ENCODE measurements at places on chromosomes 6 and 20.

DNA sequence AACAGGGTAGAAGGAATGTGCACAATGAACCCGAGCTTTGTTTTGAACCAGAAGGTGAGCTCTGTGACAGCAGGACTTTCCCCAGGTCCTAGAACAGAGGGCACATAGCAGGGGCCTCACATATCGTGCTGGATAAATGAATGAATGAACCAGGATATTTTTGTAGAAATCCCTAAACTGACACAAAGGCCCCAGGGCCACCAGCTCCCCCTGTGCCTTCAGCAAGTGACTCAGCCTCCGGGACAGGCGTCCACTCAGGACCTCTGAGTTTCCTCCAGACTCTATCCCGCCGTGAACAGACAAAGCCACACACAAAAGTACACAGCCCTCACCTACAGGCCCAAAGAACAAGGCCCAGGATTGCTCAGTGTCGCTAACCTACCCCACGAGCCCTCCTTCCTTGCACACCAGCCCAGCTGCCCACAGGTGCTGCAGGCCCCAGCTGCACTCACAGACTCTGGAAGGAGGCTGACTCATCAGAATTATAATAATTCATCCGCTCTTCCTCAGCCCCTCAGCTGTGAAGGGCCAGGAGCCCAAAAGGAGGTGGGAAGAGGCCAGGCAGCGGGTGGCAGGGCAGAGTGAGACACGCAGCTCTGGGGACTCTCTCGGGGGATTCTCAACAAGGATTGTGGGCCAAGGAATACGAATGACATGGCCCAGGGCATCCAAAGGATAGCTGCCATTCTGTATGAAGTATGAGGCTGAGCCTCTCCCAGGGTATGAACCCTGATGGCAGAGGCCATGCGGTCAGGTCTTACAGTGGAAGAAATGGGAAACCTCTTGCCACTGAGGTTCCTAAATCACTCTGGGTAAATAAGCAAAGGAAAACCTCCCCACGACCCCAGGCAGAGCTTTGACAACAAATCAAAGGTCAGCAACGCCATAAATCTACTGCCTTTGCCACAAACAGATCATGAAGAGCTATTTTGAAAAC is 40.9 kb downstream of the SUMO4 start:
- no peak for DNase-seq

GRCh38 chr6:158086504-158087223 is 81.4 kb downstream of the SERAC1 start:
- peak; percentile 95 for DNase-seq

DNA sequence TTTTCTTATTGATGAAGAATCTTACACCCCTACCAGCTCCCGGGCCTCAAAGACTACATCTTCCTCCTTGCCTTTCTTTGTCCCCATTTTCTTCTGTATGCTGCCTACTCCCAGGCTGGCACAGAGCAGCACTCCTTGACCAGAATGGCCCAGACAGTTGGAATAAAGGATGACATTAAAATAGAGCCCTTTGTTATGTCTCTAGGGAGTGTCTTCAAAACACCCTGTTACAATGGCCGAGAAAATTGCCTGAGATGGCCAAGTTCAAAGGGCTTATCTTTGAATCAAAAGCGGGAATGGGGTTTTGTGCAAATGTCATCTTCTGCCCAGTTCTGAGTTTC is 79.0 kb upstream of the TBC1D7 start:
- no peak for DNase-seq

- DNase-seq, result no peak
Measured at GRCh38 chr6:127347178-127347577, 3.8 kb upstream of the ECHDC1 start.

DNA sequence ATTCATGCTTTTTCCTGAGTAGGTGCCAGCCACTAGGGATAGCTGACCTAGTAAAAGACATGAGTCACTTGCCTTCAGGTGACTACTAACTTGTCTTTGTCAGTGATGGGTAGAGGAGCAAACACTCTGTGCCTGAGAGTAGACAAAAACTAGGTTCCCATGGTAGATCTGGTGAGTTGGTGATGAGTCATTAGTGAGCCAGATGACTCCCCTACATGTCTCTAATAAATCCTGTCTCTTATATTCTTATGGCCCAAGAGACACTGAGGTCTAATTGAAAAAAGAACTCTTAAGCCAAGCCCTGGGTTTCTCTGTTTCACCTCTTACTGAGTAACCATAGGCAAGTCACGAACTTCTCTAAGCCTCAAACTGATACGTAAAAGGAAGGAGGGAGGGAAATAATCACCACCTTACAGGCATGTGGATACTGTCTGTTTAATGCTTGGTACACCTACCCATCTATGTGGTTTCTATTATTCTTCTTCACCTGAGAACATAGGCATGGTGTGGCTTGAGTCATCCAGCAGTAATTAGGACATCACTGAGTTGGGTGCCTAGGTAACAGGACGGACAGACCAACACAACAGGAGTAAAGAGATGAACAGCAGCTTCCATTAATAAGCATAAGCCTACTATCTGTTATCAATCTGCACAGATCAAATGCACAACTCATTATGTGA is 20.3 kb downstream of the TTPAL start:
- peak; percentile 92 for DNase-seq

DNA sequence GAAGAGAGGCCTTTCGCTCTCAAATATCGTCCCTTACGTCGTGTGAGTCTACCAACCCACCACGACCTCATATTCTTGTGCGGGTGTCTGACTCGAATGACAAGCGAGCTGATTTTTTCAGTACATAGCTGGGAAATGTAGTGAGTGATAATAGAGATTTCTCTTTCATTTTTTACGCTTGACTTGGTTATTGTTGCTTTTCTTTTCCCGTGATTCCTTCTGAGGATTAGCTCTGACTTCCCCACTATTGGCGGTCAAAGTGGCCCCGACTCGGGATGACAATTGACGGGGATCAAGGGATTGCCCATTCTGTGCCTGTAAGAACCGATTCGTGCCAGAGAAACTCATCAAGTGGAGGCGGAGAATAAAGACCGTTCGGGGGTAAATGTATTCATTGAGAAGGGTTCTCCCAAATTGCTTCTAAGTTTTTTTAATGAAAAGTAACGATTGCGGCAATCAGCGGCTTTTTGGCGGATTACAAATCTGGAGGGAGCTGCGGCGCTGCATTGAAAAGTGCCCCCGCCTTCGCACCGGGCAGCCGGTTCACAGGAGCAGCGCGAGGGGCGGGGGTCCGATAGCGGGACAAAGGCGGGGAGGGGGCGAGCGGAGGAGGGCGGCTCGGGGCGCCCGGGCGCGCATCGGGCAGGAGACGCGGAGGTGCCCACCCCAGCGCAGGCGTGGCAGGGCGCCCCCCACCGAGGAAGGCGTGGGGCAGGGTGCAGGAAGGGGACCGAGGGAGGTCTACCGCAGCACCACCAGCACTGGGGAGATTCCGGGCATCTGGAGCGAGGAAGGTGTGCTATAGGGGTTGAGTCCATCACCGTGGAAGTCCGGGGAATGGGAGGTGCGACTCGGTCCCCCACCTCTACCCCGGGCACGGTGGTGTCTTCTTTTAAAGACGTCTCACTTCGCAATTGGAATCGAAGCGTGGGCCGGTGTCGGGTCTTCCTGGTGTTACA is 44.5 kb upstream of the OSTM1 start:
- peak; percentile 13 for DNase-seq

DNA sequence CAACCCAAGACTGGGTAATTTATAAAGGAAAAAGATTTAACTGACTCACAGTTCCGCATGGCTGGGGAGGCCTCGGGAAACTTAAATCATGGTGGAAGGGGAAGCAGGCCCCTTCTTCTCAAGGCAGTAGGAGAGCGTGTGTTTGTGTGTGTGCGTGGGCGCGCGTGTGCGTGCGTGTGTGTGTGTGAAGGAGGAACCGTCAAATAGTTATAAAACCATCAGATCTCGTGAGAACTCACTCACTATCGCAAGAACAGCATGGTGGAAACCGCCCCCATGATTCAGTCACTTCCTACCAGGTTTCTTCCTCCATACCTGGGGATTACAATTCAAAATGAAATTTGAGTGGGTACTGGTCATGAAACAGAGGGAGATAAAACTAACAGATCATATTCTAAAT is 220.1 kb upstream of the EYS start:
- no peak for DNase-seq

- no peak for DNase-seq
Measured at GRCh38 chr20:3812975-3813847, 7.1 kb upstream of the AP5S1 start.

- DNase-seq, result no peak
Measured at GRCh38 chr6:134698228-134698627, 251.7 kb downstream of the ALDH8A1 start.

All from kidney glomerular epithelial cell (primary cell).